Fibroblast of skin of right biceps (primary cell): ENCODE measurements at places on chromosomes 5 and 9.

DNA sequence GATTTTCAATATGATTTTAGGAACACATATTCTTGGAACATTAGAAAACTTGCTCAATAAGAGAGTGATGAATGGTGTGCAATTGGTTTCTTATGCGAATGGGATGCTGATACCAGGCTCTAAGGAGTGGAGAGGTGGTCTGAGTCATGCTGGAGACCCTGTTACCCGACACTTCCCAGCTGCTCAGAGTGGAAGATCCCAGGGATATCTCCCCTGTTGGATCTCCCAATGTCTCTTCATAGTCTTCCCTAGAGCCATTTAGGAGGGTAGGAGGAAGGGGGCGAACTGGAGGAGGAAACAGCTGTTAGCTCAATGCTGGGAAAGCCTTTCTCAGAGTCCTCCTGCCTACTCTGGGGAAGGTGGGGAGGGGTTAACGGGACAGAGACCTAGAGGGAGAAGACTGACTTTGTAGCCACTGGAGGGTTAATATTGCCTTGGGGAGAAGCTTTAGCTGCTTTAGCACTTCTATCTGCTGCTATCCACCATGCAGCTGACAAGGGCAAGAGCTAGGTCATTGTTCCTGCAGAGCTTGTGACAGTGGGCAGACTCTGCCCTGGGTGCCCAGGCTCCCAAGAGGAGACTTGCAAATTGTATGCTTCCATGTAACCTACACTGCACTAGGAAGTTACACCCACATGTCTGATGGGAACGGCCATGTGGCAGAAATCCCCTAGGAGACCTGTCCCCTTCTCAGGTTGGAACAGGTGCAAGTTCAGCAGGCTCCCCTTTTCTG lies 301.0 kb downstream of the GADD45G start:
- no peak for DNase-seq

- peak; percentile 85 for DNase-seq
These were observed 584.5 kb upstream of the DMAC1 start for GRCh38 chr9:8384091-8384490.

GRCh38 chr9:92377876-92378275 lies 26.5 kb downstream of the OGN start:
- DNase-seq: no peak

GRCh38 chr9:71524996-71525580 lies 243.2 kb downstream of the CEMIP2 start:
- no peak for DNase-seq

- DNase-seq: no peak
These were observed 24.4 kb downstream of the NPR3 start for GRCh38 chr5:32735512-32735911.

GRCh38 chr5:41482173-41482572 lies 28.2 kb downstream of the PLCXD3 start:
- no peak for DNase-seq

DNA sequence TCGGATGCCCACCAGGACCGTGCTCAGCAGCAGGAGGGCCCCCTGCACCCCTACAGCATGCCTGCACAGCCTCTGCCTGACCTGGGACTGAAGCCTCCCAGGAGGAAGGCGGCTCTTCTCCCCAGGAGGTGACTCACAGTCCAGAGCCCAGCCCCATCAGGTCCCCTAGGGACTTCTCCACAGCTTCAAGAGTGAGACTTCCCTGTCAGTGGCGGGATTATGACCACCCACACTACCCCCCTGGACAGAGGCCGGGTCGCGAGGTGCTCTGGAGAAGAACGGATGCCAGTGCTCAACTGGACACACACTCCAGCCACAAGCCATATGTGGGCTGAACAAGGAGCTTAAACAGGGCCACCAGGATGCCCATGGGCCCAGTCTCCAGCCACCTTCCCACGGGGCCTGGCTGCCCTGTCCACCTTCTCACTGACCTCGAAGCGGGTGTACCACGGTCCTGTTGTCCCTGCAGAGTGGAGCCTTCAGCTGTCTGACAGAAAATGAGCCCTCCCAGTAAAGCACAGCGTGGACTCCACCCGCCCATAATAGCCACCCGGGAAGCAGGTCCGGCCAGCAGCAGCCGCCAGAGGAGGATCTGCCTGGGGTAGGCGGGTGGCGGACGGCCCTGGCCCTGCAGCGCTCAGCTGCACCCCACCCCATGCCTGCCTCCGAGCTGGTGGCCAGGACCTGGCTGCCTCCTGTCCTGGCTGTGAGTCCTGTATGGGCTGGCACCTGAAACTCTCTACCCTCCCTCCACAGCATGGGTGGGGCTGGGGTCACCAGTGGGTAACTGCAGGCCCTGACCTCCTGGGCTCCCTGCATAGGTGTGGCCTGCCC lies 54.7 kb downstream of the SEMA4D start:
- peak; percentile 73 for DNase-seq

- peak; percentile 80 for DNase-seq
These were observed 55.7 kb upstream of the COL15A1 start for GRCh38 chr9:98887918-98888510.

DNA sequence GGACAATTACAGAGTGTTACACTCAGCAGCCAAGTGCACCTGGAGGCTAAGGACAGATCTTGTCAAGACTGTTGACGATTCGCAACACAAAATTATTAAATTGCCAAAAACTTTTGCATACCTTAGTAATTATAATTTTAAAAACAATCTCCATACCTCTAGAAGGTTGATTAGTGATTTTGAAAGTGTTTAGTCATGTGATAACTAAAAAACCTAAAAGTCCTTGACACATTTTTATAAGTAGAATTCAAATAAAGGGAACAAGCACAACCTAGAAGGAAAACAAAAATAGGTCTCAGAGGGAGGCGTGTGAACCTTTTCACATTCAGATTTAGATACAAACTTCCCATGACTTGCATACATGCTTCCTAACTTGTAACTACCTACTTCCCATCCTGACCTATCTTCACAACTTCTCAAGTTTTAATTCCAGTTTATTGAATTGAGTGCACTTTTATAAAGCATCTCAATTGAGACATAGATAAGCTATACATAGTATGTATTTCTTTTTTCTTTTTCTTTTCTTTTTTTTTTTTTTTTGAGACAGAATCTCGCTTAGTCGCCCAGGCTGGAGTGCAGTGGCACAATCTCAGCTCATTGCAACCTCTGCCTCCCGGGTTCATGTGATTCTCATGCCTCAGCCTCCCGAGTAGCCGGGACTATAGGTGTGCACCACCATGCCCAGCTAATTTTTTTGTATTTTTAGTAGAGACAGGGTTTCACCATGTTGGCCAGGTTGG lies 5.8 kb downstream of the ZNF367 start:
- DNase-seq: no peak

- DNase-seq: peak; percentile 64
These were observed 129.4 kb downstream of the EDIL3 start for GRCh38 chr5:84255315-84255714.

DNA sequence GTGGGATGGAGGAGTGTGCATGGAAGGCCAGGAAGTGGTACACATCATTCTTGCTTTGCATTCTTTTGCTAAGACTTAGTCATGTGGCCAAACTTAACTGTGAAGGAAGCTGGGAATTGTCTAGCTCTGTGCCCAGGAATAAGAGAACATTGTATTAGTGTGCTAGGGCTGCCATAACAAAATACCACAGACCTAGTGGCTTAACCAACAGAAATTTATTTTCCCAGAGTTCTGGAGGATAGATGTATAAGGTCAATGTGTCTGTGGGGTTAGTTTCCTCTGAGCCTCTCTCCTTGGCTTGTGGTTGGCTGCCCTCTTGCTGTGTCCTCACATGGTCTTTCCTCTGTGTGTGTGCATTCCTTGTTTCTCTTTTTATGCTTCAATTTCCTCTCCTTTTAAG lies 32.4 kb downstream of the NNT start:
- DNase-seq: peak; percentile 47

- DNase-seq: no peak
These were observed 647.4 kb upstream of the SGCD start for GRCh38 chr5:155679530-155679929.

- peak; percentile 97 for DNase-seq
These were observed 46.1 kb upstream of the ZBED3 start for GRCh38 chr5:77133061-77133758.

DNA sequence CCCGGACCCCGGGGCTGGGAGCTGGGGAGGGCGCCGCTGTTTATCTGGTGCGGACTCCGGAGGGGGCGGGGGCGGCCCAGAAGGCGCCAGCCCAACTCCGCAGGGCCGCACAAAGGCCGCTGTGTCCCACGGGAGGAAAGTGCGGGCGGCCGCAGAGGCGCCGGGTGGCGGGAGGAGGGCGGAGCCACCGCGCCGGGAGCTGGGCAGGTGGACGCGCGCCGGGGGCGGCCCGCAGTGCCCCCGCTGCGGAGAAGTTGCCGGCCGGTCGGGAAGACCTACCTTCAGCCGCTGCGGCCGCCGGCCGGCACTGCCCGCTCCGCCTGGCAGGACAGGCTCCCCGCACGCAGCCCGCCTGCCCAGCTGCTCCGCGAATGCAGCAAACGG lies 43.6 kb downstream of the NACC2 start:
- peak; percentile 38 for DNase-seq

- DNase-seq: no peak
These were observed 265.3 kb downstream of the KCTD16 start for GRCh38 chr5:144436007-144436406.

- no peak for DNase-seq
These were observed 217.0 kb downstream of the AP3B1 start for GRCh38 chr5:78077369-78078068.

DNA sequence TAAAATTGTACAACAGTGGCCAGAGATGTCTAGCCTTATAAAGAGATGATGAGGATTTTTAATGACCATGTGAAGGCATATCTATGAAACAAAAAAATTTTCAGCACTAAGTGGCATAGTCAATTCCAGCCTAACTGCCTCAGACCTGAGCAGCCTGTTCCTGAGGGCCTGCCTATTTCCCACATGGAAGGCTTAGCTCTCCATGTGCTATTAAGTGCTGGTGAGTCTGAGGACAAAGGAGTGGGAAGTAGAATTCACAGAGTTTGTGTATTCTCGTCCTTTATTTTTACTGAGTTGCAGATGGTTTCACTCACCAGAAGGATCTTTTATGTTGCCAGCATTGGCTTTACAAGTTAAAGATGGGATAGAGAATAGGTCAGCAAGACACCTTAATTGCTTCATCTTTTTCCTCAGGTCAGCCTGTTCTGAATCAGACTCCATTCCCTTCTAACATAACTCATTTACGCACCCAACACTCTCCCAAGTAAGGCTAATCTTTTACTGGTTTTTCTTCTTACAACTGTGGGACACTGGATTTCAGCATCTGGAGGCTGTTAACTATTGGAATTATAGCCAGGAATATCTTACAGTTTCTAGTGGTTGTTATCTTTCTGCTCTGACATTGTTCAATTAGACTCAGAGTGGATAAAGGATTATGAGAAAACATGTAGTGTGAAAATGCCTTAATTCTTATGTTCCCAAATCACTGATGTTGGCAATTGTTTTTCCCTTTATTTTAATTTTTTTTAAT lies 76.8 kb downstream of the ISOC1 start:
- DNase-seq: no peak

DNA sequence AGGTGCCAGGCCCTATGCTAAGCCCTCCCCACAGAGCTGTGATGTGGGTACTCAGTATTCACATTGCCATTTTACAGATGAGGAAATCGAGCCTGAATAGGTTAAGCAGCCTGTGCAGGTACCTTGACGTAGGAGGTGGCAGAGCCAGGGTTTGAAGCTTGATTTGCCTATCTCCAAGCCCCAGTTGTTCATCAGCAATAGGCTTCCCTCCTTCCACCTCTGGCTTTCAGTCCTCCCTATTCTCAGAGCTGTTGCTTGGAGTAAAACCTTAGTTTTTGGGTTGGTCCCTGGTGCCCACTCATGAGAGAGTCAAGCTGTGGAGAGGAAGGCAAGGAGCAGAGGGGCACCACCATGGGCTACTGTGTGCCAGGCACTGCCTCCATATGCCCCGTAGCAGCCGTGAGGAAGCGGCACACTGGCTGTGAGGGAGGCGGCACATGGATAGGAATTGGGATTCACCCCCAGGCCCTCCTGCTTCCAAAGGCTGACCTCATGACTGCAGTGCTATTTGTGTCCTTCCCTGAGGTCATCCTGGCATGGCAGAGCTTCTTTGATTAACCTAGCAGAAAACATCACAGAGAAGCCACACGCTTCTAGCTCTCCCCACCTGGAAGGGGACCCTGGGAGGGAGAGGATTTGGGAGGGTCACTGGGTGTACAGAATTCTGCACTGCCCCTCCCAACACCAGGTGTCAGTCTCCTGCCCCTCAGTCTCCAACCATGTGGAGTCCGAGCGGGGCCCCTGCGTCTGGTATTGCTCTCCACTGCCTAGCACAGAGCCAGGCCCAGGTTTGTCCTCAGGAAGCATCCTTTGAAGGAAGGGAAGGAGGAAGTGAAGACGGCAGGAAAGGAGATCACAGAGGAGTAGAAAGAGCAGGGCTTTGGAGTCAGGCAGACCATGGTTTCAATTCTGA lies 109.8 kb downstream of the RGS3 start:
- DNase-seq: no peak

DNA sequence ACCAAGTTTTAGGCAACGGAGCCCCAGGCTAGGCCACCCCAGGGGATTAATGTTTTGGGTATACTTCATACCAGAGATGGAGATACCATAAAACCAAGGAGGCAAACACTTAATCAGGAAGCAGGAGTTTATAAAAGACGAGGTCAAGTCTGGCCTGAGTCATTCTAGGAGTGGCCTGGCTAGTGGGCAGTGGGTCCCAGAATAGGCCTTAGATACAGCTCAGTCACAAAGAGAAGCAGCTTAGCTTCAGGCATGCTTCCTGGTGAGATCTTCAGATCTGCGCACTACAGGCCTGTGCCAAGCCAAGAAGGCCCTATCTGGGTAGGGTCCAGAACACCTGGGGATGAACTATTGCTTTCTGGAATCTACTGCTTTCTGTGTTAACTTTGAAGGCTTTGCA lies 20.6 kb upstream of the NR5A1 start:
- DNase-seq: no peak

DNA sequence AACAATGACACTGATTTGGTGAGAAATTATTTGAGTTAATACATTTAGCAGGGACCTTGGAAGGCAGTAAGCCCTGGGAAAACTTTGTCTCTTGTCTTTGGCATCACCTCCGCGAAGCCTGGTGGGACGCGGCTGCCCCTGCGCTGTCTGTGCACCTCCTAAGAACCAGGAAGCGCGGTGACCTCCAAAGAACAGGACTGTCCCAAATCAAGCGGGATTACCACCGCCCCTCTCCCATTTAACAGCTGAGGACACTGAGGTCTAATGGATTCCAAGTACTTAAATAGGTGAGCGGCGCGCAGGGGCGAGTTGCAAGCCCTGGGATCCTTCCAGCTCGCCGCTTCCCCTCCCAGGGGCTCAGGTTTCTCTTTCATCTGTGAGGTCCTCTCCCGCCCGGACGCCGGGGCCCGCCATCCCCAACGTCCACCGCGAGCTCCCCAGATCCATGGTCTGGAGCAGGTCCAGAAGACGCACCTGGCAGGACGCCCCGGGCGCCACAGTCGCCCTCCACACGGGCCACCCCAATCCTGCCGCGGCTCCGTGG lies 432 bp downstream of the STARD4 start:
- peak; percentile 24 for DNase-seq

GRCh38 chr5:81253875-81254274 lies 20.8 kb downstream of the CKMT2 start:
- DNase-seq: no peak

DNA sequence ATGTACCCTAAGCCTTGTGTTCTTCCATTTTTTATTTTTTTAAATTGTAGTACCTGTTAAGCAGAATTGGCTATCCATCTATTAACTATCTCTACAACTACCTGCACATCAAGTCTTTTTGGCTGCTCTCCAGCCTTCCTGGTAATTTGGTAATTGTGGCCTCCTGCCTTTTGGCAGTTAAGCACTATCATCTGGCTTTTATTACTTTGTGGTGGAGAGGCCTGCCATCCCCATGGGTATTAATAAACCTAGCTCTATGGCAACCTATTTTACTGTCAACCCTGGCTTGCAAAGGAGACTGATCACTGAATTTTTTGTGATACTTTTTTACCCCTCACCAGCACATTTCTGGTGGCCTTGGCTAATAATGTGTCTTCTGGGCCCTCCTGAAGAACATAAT lies 20.5 kb downstream of the SELENOP start:
- peak; percentile 21 for DNase-seq
